Mesenteric fat pad (tissue), 1 donor: ENCODE measurements at places on chromosomes 5 and 9. TPM values are rescaled to one million over a fixed set of nuclear protein-coding genes. Genes with fewer than 3 reads are reported as not detected.

- DNase-seq, result no peak
Measured at GRCh38 chr5:129460936-129461710, 1.0 kb downstream of the ADAMTS19 start.

DNA sequence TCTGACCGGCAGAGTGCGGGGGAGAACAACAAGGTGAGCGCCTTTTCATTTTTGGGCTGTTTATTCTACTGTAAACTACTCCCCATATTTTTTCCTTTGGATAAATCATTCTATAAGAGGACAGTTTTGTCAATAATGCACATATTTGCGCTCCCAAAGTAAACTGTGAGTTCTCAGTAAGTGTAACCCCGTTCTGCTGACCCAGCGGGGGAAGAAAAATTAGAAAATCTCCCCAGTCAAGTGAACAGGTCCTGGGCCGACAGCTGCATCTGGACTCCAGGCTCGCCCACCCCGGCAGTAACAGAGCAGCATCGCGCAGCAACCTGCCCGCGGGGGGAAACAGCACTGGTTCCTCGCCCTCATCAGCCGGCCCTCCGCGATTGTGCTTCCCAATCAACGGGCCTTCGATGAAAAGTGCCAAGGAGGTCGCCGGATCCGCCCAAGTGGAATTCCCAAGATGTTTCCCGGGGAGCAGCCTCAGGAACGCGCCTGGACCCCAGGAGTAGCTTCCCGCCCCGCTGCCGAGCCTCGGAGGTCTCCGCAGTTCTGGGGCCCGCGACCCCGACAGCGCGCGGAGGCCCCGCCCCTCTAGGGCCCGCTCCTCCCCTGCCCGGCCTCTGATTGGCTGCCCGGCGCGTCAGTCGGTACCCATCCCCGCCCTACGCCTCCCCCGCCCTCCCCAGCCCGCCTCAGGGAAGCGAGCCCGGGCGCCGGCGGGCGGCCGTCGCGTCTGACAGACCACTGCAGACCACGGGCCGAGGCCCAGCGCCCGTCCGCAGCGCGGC is at the start of gene OTULINL:
Gene OTULINL, plus strand, starts transcription at position 687 of the 785 bp plus-strand sequence. CDS start 103 bp downstream, outside the sequence.
- peak; percentile 95 for DNase-seq

DNA sequence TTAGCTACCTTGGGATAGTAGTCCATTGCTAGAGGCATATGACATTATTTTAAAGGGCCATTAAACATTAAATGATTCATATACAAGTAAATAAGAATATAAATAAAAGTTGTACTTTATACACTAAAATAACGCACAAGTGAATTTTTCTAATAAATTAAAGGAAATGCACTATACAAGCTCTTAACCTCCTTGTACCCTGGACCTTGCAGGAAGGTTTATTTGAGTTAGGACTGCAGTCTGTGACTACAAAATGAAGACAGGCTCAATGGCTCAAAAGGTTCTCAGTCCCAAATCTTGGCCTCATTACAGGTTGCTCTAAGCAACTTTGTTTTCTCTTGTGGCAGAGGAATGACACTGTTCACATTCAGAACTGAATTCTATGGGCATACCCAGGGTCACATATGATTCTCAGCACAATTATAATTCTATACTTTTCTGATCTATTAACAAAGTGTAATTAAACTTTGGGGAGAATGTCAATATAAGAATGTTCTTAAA is 34.4 kb downstream of the FEM1C start:
- DNase-seq, result no peak

- DNase-seq, result peak; percentile 82
Measured at GRCh38 chr9:101738566-101739183, at the start of gene GRIN3A. GRIN3A (minus strand) TSS chr9:101738647; CDS start chr9:101737979, 668 bp downstream.

GRCh38 chr9:1535051-1535450 is 480.1 kb upstream of the SMARCA2 start:
- DNase-seq, result no peak

- no peak for DNase-seq
Measured at GRCh38 chr9:91882627-91883026, 67.4 kb downstream of the ROR2 start.

DNA sequence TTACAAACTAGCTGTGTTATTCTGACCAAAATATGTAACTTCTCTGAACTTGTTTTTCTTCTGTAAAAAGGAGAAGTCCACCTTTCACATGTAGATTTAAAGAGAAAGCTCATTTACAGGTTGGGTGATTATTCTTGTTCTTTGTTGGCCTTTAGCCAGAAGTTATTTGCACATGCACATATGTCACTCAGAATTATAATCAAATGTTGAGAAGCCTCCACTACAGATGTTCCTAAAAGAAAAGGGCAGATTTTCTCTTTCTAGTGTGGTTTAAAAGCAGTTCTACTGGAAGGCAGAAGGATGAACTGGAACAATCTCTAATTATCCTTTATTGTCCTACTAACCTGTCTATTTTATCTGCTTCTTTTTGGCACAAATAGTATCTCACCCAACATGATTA is 209.8 kb upstream of the ELAVL2 start:
- no peak for DNase-seq

DNA sequence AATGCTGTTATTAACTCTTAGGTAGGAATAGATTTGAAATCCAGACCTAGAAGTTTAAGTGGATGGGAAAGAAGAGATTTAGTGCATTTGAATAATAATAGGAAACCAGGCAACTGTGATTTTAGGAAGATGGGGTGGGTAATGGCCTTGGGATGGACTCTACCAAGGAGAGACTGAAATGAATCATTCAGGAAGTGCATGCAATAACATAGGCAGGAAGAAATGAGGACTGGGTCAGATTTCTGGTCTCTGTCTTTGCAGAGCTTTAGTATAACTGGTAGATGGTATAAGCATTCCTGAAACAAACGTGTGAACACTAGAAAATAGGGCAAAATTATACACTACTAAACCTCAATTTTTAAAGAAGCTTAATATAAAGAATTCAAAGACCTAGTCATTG is 274.4 kb upstream of the CLINT1 start:
- DNase-seq, result no peak

- DNase-seq, result no peak
Measured at GRCh38 chr9:85223506-85224125, 518.1 kb downstream of the AGTPBP1 start.

DNA sequence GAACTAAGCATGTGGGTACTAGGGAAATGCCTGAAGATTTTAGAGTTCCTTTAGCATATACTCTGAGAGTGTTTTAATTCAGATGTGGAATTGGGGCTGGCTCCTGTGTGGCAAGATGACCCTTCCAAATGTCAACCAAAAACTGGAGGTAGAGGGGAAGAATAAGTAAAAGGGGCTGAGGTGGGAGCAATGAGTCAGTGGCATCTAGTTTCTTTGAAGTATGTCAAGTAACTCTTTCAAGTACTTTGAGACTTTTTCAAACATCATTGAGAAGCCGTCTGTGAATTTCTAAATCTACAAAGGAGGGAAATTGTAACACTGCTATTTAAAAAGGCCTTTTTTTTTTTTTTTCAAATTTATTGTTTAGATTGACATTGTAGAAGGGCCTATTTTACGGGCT is 184.4 kb downstream of the MAN2A1 start:
- no peak for DNase-seq

GRCh38 chr9:92911511-92912475 is 34.0 kb upstream of the ZNF484 start:
- no peak for DNase-seq

The SEMA4D gene
- 16.9 TPM for total RNA-seq

The PCDHA9 gene
- total RNA-seq, result 0.22 TPM

The OR1J2 gene
- not detected for total RNA-seq

The MARVELD2 gene
- 0.58 TPM for total RNA-seq

The CNTFR gene
- 116 TPM for total RNA-seq

The ZNF367 gene
- total RNA-seq, result 0.71 TPM

The RGS7BP gene
- 0.93 TPM for total RNA-seq
